ENCODE measurements at places on chromosomes 5 and 9.

DNA sequence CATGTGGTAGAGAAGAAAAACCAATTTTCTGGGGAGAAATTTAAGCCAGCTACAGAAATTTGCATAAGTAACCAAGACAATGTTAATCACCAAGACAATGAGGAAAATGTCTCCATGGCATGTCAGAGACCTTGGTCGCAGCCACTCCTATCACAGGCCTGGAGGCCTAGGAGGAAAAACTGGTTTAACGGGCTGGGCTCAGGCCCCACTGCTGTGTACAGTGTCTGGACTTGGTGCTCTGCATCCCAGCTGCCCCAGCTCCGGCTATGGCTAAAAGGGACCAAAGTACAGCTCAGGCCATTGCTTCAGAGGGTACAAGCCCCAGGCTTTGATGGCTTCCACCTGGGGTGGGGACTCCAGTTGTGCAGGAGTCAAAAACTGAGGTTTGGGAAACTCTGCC, 1075.1 kb upstream of the CDH18 start:
- no peak for DNase-seq

DNA sequence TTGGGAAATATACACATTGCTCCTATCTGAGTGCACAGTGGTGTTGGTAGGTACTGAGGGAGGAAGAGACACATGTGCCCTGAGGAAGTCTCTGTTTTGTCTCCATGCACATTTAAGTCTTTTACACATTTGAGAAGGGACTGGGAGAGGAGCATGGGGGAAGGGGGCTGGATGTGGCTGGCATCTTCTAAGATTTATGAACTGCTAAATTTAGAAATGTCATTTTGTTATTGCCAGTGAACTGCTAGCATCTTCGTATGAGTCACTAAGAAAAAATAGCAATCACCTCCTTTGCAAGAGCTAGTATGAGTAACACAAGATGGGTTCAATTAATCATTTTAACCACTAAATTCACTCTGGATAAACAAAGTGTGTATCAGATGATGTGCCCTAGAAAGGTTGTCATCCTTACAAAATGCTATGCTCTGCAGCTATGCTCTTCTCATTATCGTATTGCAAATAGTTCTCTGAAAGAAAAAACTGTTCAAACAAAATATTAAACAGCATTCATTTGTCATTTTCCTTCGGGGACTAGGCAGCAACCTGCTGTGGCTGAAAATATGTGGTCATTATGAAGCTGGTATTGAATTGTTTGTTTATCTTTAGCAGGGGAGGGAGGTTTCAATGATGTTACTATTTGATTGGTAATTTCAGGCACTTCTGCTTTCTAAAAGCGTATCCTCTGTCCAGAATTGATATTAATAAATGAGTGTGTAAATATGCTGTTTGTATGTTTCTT, 236.5 kb downstream of the DMRTA1 start:
- DNase-seq, result no peak

- no peak for DNase-seq
Observed at GRCh38 chr9:19331877-19332276, 48.2 kb downstream of the RPS6 start.

GRCh38 chr9:26313108-26313507, 579.5 kb downstream of the CAAP1 start:
- DNase-seq, result no peak

- DNase-seq, result no peak
Observed at GRCh38 chr5:167460449-167461020, 830.9 kb upstream of the WWC1 start.

Data from caudate nucleus (tissue), 63 donors.